ENCODE measurements at places on chromosomes 2 and 18.

DNA sequence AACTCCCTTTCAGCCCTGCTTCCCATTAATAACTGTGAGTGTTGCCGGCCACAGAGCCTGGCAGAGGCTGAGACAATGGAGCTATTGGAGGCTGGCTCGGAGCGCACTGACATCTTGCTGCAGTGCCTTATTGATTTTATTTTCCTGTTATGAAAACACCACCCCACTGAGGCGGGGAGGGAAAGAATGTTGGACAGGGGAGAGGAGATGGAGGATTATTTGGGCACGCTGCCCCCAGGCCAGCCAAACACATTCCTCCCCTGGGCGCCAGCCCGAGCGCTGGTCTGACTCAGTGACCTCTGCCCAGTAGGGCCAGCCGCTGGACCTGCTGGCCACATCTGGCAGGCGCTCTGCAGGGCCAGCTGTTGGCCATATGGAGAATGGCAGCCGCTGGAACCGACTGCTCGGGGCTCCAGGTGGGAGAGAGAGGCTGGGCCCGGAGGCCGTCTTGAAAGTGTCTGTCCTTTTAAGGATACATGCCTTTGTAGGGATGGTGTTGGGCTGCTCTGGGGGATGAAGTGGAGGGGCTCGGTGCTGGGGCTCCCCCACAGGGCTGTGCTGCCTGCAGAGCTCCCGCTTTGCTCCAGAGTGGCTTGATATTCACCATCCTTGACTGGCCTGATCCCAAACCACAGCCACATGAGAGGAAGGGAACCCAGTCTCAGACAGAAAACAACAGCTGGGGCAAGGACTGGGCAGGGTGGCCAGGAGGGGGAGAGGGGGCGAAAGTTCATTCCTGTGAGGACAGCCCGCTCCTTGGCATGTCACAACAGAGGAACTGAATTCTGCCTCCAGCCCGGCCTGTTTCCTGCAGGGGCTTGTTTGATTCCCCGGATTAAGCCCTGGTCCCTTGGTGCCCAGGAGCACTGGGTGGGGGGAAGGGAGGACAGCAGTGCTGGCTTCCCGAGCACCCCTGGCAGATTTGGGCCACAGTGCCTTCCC, 179.0 kb downstream of the KLHL29 start:
- no peak for DNase-seq

DNA sequence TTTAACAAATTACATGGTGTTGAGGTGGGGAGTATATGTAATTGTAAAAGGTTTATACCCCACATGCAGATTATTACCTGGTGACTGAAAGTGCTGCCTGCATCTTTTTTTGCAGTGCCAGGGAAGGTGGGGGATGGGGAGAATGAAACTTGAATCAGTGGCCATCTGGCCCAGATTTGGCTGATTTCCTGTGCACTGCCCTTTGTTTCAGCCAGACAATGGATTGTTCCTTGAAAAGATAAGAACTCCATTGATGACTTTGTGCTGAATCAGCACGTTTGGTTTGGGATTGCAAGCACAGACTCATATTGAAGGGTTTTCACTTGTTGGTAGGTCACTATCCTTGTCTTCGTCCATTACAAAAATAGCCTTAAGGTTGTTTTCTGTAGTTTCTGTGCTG, 20.9 kb downstream of the GREB1L start:
- DNase-seq, result no peak

DNA sequence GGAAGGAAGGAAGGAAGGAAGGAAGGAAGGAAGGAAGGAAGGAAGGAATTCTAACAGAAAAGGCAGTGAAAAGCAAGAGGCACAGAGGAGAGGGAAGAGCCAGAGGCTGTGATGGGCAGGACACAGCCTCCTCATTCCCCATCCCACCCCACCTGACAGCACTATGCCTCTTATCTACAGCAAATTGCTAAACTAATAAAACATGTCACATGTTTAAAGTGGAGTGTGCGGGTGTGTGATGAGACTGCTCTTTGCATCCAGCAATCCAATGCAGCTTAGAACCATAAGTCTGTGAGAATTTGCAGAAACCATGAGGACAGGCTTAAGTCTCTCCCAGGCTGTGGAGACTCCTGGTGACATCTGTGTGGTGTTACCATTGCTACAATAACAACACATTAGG, 108.4 kb upstream of the ALK start:
- no peak for DNase-seq

DNA sequence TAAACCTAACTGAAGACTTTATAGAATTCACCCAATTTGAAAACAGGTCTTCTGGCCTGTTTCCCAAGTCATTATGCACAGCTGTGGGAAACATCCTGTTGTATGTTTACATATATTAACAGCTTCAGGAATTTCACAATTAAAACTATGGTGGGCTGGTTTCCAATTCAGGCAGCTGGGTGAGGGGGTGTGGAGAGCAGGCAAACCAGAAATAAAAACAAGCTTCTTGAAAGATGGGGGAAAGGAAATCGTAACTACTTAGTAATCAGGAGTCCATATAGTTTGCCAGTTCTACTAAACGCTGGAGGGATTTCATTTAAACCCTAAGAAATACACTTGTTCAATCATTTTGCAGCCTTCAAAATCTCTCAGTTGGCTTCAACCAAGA, 22.8 kb downstream of the ATP8B1 start:
- DNase-seq, result no peak

- DNase-seq, result no peak
Observed at GRCh38 chr2:71526975-71527374, 73.6 kb downstream of the DYSF start.

- DNase-seq, result no peak
Observed at GRCh38 chr2:122263746-122264145, 508.3 kb downstream of the TSN start.

DNA sequence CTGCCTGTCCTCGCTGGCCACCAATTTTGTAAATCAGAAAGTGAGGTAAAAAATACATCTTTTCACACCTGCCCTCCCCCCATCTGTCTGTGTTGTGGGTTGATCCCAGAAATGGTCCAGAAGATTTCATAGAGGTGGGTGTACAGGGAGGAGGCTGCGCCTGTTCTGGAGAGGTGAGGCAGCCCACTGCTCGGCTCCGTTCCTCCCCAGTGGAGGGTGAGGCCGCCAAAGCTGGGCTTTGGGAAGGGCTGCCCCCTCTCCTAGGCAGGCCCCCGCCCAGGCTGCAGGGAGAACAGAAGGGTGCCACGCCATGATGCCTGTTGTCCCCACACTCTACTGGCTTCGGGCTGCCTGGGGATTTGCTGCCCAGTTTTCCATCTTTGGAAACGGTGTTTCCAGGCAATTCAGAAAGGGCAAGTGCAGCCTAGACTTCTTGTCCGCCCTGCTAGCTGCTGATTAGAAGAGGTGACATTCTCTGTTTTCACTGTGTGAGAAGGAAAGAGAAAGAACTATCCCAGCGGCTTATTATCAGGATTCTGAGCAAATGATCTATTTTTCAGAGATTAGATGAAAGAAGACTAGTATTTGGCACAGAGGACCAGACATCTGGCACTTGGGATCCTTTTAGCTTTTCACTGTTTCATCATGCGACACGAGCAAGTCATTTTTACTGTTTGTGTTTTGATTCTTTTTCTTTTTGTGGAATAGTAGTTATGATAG, 18.7 kb downstream of the SMARCAL1 start:
- no peak for DNase-seq

DNA sequence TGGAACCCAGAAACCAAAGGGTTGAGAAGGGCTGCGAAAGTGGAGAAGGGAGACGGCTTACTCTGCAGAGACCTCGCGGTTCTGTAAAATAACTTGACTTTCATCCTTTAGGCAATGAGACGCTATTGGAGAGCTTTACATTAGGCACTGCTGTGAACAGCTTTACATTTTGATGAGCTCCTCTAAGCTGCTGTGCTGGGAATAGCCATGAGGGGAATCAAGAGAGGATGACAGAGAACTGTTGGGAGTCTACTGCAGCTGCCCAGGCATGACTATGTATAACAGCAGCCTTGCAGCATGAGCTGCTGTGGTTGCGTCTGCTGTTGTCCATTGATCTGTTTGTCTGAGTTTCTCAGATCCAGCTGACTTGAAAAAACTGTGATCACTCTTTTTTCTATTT, 310.8 kb upstream of the MAP2 start:
- no peak for DNase-seq

DNA sequence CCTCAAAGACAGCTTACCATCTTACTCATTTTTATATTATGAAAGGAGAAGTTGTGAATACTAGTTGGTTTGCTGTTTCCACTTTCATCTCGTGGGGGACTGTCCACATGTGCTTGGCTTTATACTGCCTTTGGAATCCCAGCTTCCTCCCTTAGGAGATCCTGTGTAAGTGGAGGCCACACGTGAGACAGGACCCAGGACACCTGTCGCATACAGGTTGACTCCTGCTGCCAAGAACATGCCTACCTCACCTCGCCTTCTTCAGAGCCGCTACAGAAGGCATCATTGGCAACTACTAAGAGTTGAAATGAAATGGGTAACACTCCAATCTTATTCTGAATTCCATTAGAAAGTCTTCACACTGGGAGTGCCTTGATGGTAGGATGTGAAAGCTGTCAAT, 69.3 kb downstream of the PPP4R1 start:
- no peak for DNase-seq

DNA sequence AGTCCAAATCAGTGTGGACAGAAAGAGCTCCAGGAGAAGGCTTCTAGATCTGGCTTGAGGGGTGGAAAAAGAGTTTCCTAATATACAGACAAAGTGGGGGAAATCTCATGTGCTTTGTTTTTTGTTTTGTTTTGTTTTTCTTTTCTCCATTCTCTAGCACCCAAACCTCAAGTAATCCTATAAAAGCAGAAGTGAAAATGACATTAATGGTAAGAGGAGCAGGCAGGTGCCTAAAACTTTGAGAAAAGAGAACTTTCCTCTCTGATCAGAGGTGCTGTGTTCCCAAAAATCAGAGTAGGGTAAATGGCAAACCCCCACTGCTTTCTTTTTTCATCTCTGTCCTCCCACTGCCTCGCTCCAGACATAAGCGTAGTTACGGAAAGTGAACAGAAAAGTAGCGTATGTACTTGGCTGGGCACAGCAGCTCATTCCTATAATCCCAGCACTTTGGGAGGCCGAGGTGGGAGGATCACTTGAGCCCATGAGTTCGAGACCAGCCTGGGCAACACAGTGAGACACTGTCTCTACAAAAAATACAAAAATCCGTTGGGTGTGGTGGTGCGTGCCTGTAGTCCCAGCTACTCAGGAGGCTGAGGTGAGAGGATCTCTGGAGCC, 77.8 kb downstream of the FAM161A start:
- DNase-seq, result no peak
